ENCODE measurements at places on chromosomes 5 and 9.

GRCh38 chr5:9861666-9862256 lies 231.6 kb upstream of the TAS2R1 start:
- no peak for DNase-seq

- DNase-seq: peak; percentile 56
These were observed 795 bp upstream of the PJA2 start for GRCh38 chr5:109410389-109411148.

DNA sequence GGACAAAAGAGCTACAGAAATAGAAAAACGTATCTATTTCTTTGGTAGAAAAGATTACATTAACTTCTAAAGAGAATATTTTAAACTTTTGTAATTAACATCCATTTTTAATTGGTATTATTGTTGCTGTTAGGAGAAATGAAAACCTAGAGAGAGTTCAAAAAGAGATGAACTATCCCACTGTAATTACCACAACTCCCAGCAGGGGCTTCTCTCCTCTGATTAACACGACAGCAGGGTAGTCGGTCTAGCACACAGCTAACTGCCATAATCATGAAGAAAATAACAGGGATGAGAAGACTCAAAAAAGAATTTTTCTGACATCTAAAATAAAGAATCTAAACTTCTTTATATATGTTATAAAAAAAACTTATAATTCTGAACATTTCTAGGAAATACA lies 86.2 kb upstream of the CDH9 start:
- no peak for DNase-seq

DNA sequence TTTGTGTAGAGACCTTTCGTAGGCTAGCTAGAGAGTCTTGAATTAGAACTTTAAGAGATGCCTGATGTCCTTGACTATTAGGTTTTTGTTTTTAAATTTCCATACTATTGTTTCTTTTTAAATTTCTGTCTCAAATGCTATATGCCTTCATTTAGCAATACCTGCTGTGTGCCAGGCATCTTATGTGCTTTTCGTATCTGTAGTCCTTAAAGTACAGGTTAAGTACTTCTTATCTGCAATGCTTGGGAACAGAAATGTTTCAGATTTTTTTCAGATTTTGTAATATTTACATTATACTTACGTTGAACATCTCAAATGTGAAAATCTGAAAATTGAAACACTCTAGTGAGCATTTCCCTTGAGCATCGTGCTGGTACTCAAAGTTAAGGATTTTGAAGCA lies 49.0 kb downstream of the IPO11 start:
- no peak for DNase-seq

- no peak for DNase-seq
These were observed 135.4 kb upstream of the CKMT2 start for GRCh38 chr5:81097713-81098112.

- no peak for DNase-seq
These were observed 73.4 kb downstream of the ANGPTL2 start for GRCh38 chr9:127049044-127049443.

GRCh38 chr5:34676416-34676815 lies 20.3 kb downstream of the RAI14 start:
- DNase-seq: no peak

GRCh38 chr9:115507148-115507547 lies 389.2 kb upstream of the TNC start:
- DNase-seq: no peak

All from NK-92 treated with Interleukin-12 subunit alpha and Interleukin-12 subunit beta, amount 100 ng/mL, for 24 hours (cell line).